Fibroblast of villous mesenchyme (primary cell): ENCODE measurements at places on chromosomes 6 and 20. TPM values are rescaled to one million over a fixed set of nuclear protein-coding genes. Genes with fewer than 3 reads are reported as not detected.

The SAMHD1 gene
- 39.9 and 75.1 TPM in 2 replicates for total RNA-seq

The SLA2 gene
- not detected in 2 replicates for total RNA-seq

The BPIFB6 gene
- not detected in 2 replicates for total RNA-seq

The EFCAB8 gene
- 0.32 and 1.3 TPM in 2 replicates for total RNA-seq

The CGA gene
- total RNA-seq: 0.32 TPM in 1 of 2 replicates, not detected in the other
